ENCODE measurements at places on chromosomes 4 and X.

- no peak for DNase-seq
These were observed 283.8 kb downstream of the CRLF2 start for GRCh38 chrX:928606-929005.

- no peak for DNase-seq
These were observed 109.1 kb downstream of the RBM47 start for GRCh38 chr4:40520533-40520932.

- DNase-seq, result no peak
These were observed 107.2 kb downstream of the TBCK start for GRCh38 chr4:106208481-106209460.

DNA sequence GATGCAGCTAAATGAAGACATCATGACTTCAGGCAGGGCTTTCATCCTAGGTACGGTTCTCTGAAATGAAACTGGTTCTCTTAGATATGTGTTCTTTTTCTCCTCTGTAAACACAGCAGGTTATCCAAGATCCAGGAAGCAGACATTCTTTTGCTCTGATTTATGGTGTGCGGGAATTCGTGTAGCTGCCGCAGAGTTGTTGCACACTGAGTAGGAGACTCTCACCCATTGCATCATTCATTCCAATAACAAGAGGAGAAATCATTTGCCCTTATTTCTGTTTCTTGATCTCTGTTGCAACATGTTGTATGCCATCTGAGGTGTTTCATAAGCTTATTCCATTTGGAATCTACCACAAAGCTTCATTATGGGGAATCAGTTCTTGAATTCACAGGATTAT lies 133.6 kb upstream of the VCX2 start:
- no peak for DNase-seq

DNA sequence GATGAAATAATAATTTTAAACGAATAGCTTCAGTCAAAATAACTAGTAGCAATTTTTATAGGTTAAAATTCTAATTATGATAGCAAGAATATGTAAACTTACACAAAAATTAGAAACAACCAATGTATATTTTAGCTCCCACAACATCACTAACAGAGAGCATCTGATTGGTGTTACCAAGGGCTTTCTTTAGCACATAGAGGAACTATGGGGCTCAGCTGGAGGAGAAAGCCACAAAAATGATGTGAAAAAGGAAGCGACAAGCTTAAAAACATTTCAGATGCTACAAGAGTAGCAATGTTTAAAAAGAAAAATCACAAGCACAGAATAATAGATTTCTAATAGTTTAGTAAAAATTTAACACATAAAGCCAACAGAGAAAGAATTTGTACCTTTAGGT lies 56.3 kb downstream of the ATP8A1 start:
- no peak for DNase-seq

DNA sequence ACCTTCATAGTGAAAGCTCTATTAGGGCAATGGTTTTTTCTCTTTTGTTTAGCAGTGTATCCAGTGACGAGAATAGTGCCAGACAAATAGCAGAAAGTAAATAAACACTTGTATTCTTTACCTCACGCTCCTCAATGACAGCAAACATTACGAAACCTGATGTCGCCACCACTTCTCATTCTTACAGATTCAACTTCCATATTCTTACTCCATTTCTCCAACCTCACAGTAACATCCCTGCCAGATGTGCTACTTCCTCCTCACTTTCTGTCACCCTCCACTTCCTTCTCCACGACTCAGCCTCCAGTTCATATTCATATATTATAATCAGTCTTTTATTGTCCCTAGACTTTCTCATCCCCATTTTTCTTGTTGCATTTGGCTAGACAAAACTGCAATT lies 1956.2 kb upstream of the AGA start:
- DNase-seq, result no peak

DNA sequence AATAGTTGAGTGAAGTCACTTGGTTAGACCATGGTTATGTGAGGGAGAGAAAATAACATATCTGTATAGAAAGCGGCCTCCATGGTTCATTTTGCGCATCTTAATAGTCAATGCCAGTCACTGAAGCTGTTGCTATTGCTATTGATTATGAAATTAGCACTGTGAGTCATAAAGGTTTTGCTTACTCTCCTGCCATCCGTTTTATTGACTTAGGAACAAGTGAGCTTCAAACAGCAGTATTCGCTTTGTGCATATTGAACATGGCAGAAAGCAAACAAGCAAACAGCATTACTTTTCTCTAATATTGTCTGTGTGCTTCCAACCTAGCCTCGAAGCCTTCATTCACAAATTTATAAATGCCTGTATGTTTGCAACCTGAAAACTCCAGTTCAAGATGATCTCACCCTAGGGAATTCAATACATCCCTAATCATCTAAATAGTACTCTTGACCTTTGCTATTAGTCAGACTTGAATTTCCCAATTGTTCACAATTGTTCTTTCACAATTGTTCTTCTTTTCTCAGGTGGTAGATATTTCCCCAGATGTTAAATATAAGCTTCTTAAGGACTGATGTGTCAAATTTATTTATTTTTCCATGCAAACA lies 55.9 kb upstream of the GABRA2 start:
- DNase-seq, result no peak

GRCh38 chr4:161585011-161585410 lies 578.8 kb downstream of the FSTL5 start:
- no peak for DNase-seq

GRCh38 chrX:150201841-150202240 lies 161.3 kb upstream of the MAMLD1 start:
- no peak for DNase-seq

- no peak for DNase-seq
These were observed 505.7 kb downstream of the ZNF674 start for GRCh38 chrX:46039526-46039925.

- no peak for DNase-seq
These were observed 1264.7 kb downstream of the PCDH7 start for GRCh38 chr4:31984872-31985271.

- no peak for DNase-seq
These were observed 132.6 kb downstream of the FHIP1A start for GRCh38 chr4:151541389-151542071.

DNA sequence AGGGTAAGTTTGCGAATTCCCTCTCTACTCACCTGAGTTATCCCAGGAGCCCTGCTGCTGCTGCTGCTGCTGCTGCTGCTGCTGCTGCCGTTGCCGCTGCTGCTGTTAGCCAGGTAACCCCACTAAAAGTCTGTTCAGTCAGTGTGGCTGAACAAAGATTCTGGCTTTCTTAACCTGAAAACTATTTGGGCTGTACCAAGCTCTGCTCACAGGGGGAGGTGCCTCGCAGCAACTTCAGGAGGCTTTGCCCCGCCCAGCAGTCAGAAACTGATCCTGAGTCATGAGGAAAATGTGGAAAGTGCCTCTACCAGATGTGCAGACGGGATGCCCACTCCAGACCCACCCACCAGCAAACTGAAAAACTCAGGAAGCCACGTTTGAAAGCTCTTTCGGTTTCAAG lies at the start of gene CAPN6:
CAPN6 (minus strand) TSS at position 145 of the 400 bp plus-strand sequence. CDS start 6,547 bp downstream, outside the sequence.
- no peak for DNase-seq

- DNase-seq, result no peak
These were observed 60.1 kb upstream of the PLAC1 start for GRCh38 chrX:134718105-134718965.

GRCh38 chrX:116317409-116317808 lies 119.0 kb upstream of the SLC6A14 start:
- DNase-seq, result no peak

DNA sequence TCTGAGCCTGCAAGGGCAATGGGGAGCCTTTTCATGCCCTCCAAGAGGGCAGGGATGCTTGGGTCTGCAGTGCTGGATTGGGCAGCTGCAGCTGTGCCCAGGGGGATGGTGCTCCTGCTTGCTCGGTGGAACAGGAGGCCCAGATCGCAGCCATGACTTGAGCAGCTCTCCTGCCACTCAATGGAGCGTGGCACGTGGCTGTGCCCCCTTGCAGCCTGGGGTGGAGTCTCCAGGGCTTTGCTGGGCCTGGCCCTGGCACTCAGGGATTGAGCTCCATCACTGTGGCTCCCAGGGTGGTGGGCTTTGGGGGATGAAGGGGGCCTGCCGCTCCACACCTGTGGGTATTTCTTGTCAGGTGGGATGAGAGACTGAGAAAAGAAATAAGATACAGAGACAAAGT lies 53.4 kb upstream of the IBSP start:
- no peak for DNase-seq

DNA sequence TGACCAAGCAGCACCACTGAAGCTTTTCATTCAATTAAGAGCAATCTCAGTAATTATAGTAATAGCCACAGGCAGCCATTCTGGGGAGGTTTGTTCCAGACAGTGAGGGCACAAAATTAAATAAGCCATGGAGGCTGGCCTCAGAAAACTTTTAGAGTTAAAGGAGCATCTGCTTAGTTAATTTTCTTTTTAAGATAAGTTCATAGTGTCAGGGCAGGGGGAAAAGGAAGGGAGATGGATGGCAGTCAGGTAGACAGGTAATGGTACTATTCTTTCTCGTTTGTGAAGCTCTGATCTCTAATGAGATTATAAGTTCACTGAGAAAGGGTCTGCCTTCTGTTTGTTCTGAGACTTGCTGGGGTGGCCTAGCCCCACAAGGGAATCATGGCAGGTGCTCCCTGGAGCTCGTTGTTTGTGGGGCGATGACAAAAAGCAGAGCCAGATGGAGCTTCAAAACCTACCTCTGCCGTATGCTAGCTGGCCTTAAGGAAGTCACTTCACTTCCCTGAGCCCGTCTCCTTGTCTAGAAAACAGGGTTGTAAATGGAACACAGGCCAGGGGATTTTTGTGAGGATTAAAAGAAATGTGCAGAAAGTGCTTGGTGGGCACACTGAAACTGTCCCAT lies 44.6 kb upstream of the FGFBP2 start:
- DNase-seq, result no peak

GRCh38 chr4:83490876-83491450 lies 6.1 kb upstream of the ABRAXAS1 start:
- DNase-seq, result no peak

DNA sequence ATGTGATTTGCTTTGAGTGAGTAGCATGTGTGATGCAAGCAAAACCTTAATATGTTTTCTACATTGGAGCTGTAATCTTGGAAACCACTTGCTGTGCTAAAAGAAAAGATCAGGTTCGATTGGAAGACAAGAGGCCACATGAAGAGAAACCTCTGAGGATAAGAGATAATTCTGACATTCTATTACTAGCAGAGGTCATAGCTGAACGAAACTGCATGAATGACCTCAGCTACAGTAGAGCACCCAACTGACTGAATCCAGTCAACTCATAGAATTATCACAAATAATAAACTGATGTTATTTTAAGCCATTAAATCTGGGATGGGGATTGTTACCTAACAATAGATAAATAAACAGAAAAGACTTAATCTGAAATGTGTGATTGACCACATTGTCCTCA lies 147.1 kb downstream of the CAMK2D start:
- no peak for DNase-seq

DNA sequence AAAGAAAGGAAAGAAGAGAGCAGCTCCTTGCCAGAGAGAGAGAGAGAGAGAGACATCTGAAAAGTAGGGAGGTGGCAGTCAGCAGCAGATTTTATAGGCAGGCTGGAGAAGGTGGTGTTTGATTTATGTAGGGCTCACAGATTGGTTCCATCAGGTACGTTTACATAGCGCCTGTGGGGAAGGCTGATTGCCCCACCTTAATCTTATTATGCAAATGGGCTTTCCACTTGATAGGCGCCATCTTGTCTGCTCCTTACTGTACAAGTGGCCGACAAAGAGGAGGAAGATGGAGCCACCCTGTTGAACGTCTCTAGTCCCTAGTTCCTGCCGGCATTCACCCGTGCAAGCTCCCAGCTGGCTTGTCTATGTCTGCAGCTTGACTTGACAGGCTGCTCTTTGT lies 49.1 kb upstream of the DHRSX start:
- DNase-seq, result no peak

GRCh38 chrX:23127586-23127985 lies 127.8 kb downstream of the DDX53 start:
- no peak for DNase-seq

DNA sequence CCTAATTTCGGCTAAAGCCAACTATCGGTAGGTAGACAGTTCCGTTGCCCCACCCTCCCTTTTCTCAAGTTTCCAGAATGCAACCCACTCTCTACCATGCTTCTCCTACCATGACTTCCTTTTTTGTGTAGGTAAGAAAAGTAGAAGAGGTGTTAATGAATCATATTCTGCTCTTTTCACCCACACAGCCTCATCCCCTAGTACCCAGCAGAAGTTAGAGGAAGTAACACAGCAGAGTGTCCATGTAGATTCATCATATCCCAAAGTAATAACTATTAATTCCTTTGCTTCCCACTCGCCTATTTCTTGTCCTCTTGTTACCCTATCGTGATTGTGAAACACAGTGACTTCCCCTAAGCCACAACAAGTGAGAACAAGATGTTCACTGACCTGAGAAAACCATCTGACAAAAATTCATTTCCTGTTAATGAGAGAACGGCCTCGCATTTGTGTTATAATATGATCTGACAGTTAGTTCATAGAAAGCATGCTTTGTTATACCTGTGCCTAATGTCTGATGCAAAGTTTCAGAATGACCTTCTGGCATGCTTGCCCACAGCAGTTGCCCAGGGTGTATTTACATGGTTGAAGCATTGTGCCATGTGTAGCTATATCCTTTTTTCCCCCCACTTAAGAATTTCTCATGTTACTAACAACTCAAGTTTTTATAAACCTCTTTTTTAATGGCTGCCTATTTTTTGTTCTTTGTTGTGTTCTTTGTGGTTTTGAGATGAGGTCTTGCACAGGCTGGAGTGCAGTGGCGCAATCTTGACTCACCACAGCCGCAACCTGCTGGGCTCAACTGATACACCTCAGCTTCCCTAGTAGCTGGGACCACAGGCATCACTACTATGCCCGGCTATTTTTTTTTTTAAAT lies 185.6 kb downstream of the RAP1GDS1 start:
- no peak for DNase-seq

DNA sequence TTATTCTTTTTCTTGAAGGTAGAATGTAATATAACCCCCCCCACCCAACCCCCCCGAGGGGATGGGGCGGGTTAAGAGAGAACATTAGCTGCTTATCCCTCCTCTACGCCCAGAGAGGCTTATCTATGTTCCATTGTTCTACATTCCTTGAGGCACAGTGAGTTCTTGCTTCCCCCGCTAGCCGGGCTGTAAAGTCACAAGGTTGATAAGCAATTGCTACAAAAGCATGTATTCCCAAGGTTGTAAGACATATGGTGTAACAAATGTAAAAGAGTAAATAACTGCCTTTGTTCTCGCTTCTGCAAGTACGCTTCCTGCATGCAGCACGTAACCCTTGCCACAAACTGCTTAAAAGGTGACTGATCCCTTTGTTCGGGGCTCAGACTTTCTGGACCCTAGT lies 8.2 kb downstream of the DCAF8L2 start:
- DNase-seq, result no peak

DNA sequence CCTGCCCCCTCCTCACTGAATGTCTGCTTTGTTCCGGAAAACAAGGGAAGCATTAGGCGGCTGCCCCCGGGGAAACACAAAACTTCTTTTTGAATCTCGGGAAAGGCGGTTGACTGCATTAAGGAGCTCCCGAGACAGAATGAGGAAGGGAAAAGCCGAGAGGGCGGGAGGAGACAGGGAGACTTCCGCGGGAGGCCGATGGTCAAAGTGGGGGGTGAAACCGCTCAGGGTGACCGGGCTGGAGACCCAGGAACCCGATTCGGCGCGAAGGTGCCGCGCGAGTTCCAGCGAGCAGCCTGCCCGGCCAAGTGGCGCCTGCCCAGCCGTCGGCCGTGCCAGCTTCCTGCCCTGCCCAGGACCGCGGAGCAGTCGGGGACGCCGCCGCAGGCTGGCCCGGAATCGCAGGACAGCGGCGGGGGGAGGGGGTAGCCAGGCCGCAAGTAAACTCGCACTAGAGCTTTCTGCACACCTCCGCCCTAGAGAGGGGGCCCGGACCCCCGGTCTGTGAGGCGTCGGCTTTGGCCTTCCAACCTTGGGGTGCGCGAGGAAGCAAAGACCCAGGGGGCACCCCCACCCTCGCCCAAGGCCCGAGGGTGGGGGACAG lies 55.1 kb upstream of the BCOR start:
- no peak for DNase-seq

GRCh38 chrX:56499372-56499771 lies 64.1 kb upstream of the UBQLN2 start:
- no peak for DNase-seq
